ENCODE measurements at places on chromosomes 2 and 18.

- no peak for DNase-seq
Measured at GRCh38 chr2:169868951-169869350, 41.7 kb downstream of the UBR3 start.

DNA sequence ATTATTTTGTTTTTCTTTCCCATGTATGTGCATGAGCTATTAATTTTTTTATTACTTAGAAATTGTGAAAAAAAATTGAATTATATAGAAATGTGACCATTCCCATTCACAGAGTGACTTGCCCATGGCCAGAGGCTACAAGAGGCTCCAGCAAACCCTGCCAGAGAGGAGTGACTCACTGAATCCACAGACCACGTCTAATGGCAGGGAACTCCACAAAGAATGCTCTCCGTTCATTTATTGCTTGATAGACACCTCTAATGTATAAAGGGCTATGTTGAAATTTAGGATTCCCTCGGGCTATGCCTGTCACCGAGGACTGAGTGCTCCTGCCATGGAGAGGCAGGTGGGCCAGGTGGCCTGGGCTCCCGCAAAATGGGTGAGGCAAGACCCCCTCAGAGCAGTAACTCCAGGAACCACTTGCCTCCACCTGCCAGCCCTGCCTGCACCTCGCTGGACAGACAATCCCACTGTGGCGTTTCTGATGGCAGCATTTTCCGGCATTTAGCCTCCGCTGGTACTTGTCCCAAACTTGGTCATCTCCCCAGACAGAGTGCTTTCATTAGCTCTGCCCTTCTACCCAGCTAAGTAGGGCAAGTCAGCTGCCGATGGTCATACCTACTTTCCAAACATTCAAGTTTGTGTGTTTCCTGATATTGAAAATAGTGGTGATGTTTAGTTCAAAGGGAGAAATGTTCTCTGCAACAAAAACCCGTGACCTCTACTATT, 200.3 kb downstream of the PRKCE start:
- no peak for DNase-seq

GRCh38 chr2:217218269-217219163, 358.7 kb upstream of the TNP1 start:
- no peak for DNase-seq

DNA sequence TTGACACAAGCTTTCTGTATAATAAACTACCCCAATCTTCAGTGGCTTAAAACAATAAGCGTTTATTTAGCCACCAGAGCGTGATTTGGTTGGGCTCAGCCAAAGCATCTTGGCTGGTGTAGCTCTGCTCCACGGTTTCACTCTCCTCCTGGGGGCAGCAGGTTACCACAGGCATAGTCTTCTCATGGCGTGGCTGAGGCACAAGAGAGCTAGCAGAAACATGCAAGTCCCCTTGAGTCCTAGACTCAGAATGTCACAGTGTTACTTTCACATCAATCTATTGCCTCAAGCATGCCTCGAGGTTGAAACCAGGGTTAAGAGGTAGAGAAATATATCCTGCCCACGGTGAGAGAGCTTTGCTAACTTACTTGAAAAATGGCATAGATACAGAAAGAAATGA, 19.9 kb upstream of the SLC9A2 start:
- DNase-seq = no peak

DNA sequence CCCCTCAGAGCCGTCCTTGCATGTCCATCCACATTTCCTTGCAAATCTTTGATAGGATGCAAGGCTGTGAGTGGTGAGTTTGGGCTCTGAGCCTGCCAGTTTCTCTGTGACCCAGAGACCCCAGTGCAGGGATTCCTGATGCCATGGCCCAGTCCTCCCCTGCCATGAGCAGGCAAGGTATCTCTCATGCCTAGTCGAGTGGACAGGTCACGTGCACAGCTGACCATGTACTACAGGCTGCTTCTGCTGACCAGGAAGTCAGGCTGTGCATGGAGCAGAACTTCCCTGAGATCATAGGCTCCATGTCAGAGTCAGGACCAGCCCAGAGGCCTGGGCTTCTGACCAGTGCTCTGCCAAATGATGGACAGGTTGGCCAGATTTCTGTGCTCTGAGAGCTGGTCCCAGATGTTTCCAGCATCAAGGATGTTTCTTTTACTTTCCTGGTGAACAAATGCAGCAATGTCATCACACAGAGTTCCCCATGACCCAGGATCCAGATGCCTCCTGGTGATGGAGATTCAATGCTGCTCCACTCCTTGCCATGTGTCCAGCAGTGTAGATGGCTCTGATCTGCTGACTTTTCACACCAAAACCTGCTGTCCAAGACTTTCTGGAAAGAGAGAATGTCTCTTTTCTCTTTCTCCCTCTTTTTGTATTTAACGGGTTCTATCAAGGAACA, 321.6 kb upstream of the HS6ST1 start:
- no peak for DNase-seq

DNA sequence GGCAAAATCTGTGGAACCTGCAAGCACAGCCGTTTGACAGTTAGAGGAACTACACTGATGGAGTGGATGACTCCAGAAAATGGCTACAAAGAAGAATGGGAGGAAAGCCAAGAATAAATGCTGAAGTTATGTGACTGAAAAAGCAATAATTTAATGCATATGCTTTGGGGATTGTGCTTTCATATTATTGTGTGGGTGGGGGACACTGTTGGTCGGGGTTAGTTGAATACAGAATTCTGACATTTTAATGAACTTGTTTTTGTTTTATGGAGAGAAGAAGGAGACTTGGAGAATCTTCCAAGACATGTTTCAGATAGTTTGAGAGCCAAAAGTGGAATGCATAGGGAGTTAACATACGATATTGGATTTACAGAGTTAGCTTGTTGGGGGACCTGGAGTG, 68.5 kb downstream of the NRP2 start:
- no peak for DNase-seq

- no peak for DNase-seq
Measured at GRCh38 chr2:84888401-84889276, 7.8 kb upstream of the TRABD2A start.

GRCh38 chr18:29104671-29105070, 927.7 kb upstream of the CDH2 start:
- no peak for DNase-seq

DNA sequence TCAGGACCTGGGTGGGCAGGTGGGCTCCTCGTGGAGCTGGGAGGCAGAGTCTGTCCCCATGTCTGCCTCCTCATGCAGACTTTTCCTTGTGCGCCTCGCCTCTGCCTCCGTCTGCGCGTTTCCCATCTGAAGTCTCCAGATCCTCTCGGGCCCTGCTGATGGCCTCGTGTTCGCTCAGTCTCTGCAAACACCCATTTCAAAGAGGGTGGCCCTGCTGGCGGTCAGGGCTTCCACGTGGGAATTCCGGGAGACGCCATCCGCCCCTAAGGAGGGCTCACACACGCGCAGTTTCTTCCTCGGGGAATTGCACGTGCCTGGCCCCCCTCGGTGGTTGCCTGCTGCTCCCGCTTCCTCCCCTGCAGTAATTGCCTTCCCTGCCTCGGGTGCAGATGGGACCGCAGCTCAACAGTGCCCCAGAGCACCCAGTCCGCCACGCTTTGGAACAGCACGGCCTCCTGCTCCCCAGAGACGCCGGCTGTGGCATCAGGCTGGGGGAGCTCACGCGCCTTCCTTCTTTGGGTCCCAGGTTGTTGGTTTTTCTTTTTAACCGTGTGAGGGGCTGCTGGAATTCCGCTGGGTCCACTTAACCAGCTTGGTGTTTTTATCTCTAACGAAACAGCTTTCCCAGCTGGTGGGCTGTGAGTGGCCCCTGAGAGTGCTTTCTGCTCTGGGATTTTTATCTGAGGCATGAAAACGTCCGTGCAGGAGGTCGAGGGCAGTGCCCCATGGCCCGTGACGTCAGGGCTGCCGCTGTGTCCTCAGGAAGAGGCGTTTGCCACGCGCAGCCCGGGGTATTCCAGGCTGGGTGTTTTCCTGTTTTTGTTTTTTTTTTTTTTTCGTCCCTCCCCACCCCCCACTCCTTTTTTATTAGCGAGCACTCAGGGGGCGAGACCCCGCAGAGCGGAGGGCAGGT, 16.1 kb downstream of the NFATC1 start:
- no peak for DNase-seq

DNA sequence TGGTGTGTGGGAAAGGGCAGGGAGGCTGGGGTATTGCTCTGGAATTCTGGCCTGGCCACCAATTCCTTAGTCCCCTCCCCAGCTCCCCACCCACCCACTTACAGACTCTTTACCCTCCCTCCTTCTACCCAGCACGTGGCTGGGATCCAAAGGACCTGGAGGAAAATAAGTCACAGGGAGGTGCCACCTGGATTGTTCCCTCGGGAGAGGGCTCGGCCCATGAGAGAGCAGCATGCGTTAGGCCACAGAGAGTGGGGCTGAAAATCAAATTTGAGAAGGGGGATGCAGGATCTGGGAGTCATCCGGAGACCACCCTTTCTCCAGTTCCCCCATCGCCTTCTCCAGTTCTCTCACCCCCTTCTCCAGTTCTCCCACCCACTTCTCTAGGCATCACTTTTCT, 3.0 kb downstream of the ASPRV1 start:
- no peak for DNase-seq
